NCI-H1436 (cell line): ENCODE measurements at places on chromosomes 16 and 17.
A peak's percentile ranks its signal among the peaks of the same experiment; 100 is the strongest.

DNA sequence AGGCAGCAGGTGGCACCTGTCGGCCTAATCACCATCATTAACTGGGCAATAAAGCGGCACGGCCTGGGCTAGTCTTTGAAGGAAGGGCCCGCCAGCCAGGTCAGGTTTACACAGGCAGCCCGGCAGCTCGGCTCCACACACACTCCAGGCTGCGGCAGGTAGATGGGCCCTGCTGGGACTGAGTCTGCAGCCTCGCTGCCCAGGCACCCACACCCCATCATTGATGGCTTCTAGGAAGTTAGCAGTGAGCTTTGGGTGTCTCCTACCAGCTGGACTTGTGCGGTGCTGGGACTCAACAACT lies 6.8 kb upstream of the FOXN1 start:
- no peak for DNase-seq

GRCh38 chr17:45998987-45999899 lies at the start of gene STH:
Gene STH (plus strand): TSS chr17:45999250. CDS start chr17:45999280, 30 bp downstream.
- no peak for DNase-seq

DNA sequence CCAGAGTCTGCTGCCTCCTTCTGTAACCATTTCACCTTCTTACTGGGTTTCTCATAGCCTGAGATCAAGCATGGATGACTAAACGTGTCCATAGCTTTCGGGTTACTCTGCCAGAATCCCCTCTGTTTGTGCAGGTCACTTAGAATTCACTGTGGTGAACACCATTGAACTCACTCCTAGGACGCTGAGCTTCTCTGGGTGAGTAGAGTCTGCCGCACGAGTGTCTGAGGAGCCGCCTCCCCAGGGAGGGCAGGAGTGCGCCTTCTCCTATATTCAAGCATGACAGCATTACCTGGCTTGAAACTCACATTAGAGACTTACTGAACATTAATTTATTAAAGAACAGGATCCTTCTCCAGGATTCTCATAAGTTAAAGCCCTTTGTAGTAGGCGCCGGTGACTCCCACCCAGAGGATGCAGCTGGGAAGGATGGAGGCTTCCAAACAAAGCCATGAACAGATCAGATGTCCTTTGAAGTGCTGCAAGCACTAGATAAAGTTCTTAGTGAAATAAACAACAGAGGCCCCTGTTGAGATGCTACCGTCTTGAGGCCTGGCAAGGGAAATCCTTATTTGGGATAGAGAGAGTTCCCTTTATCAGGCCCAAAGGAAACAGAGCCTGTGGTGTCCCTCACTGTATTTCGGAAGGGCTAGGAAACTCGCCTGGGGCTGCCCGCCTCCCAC lies 144.6 kb upstream of the PLCG2 start:
- no peak for DNase-seq

GRCh38 chr17:20968913-20969616 lies 73.7 kb downstream of the USP22 start:
- no peak for DNase-seq

- DNase-seq = peak; percentile 87
Observed at GRCh38 chr17:1958134-1958881, 66.8 kb downstream of the RTN4RL1 start.

DNA sequence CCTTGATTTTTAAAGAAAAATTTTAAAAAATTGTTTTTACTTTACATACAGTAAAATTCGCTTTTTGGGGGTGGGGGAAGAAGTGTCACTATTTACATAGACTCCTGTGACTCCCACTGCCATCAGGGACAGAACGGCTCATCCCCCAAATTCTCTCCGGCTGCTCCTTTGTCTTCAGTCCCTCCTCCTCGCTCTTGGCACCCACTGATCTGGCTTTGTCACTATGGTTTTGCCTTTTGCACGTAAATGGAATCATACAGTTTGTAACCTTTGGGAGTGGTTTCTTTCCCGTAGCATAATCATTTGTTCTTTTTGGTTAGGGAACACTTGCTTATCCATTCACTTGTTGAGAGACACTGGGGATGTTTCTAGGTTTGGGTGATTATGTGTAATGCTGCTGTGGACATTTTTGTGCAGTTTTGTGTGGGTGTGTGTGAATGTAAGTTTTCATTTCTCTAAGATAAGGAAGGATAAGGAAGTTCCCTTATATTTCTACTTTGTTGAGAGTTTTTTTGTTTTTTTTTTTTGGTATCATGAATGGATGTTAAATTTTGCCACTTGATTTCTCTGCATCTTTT lies 27.4 kb downstream of the RAB11FIP4 start:
- DNase-seq = no peak

GRCh38 chr17:19370493-19370960 lies 7.8 kb upstream of the MAPK7 start:
- no peak for DNase-seq

- DNase-seq = no peak
Observed at GRCh38 chr17:35160354-35161201, 13.0 kb downstream of the UNC45B start.

DNA sequence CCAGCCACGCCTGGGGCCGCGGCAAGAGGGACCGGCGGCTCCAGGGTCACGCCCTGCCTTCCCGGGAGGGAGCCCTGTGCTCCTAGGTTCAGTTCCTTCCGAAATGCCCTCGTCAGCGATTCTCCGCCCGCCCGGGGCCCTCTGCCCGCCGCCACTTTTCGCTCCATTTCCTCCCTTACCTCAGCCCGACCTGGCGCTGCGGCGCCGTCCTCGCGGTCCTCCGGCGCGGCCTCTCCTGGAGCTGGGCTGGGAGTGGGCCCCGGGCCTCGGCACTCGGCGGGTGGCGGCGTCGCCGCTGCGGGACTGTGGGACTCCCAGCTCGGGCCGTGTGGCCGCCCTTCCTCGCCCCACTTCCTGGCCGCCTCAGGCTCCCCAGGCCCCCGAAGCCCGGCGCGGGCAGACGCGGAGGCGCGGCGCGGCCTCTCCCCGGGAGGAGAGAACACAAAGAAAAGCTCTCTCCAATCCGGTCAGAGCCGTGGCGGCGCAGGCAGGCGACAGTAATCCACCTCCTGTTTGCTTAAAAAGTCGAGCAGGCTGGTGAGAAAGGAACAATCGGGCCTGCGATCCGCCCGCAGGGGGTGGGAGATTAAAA lies 1.6 kb downstream of the BAHCC1 start:
- DNase-seq = peak; percentile 39

GRCh38 chr17:31704483-31704882 lies 154.6 kb downstream of the COPRS start:
- no peak for DNase-seq

DNA sequence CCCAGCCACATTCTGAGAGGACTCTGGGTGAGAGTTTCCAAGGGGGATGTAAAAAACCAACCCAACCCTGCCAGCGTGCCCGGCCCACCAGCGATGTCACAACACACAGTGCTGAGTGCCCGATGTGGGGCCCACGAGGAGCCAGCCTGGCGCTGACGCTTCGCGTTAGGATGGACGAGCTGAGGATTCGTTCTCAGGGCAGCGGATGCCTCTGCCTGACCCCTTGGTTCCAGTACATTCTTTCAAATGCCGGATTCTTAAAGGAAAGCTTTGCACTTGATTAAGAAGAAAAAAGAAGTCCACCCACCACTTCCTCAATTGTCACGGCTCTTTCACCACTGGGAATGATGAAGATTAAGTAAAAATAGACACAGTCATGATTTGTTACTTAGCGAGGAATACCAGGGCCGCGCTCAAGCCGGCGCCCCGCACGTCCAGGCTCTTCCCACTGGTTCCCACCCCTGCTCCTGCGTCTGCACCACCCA lies 79.4 kb downstream of the IRF8 start:
- DNase-seq = no peak

- DNase-seq = no peak
Observed at GRCh38 chr17:4035081-4035680, 70.9 kb upstream of the ATP2A3 start.

DNA sequence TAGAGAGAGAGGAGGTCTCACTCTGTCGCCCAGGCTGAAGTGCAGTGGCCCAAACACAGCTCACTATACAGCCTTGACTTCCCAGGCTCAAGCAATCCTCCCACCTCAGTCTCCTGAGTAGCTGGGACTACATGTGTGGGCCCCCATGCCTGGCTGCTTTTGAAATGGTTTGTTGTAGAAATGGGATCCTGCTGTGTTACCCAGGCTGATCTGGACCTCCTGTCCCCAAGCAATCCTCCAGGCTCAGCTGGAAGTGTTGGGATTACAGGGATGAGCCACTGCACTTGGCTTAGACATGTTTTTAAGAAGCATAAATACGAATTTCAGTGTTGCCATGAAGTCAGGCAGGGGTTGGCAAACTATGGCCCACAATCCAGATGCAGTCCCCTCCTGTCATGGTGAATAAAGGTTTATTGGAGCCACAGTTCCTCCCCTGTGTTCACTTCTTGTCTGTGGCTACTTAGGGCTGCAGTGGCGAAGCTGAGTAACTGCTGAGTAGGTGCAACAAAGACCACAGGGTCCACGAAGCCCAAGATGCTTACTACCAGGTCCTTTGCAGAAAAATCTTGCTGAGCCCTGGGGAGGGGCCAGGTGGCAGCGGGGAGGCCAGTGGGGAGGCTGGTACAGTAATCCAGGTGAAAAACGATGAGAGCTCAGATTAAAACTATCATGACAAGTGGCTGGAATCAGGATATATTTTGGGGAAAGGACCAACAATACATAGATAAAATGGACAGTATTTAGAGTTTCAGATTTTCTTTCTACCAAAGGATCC lies 35.2 kb downstream of the TNFRSF13B start:
- DNase-seq = no peak

DNA sequence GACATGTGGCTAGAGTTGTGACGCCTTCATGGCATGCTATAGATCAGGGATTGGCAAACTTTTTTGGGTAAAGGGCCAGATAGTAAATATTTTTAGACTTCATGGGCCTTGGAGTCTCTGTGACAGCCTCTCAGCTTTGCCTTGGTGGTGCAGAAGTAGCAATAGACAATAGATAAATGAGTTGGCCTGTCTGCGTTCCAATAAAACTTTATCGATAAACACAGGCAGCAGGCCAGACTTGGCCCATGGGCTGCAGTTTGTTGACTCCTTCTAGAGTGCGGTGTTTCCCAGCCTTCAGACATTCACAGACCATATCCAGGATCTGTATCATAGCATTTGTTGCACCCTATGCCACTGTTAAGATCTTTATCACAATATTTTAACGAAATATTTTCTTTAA lies 76.5 kb downstream of the OR1D5 start:
- no peak for DNase-seq

- DNase-seq = no peak
Observed at GRCh38 chr17:17888821-17889220, 52.0 kb upstream of the SREBF1 start.

GRCh38 chr16:23838485-23839142 lies 2.8 kb downstream of the PRKCB start:
- no peak for DNase-seq

GRCh38 chr17:80955671-80956280 lies 35.9 kb upstream of the CHMP6 start:
- no peak for DNase-seq

DNA sequence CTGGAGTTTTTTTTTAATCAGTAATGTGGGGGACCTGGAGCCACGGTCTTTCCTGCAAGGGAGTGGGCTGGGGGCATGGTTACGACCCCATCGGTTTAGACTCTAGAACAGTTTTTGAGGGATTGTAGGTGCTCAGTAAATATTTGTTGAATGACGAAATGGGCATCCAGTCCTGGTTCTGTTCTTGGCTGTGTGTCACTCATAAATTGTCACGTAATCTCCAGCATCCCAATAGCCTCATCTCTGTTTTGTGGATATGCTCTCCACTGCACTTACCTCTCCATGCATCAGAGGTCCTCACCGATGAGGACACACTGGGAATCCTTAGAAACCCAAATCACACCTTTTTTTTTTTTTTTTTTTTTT lies 497 bp upstream of the SLC38A7 start:
- DNase-seq = no peak

- DNase-seq = no peak
Observed at GRCh38 chr17:81665205-81666091, 957 bp downstream of the OXLD1 start.

DNA sequence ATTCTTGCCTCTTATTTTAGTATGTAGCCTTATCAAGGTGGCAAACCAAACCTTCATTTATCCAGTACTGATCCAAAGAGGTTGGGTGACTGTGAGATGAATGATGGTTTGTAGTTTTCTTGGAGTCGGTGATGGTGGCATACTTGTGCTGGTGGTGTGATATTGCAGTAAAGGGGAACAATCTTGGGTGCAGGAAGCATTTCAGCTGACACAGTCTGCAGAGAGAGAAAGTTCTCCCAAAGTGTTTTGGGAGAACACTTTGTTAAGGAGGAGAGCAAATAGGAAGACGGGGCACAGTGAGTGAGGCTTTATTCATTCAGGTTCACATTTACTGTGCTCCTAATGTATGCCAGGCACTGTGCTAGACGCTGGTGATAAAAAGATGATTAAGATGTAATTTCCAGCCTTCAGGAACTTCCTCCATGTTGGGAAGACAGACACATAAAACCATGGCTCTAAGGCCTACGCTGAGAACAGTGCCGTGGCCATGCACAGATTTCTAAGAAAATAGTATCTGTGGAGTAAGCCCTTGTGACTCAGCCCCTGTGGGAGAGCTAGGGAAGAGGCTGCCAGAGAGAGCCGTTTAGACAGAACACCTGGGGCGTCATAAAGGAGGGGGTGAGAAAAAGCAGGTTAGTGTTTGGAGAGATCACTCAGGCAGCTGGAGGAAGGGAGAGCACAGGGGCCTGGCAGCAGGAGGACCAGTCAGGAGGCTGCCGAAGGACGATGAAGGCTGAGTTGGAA lies 13.8 kb downstream of the HEATR3 start:
- DNase-seq = no peak

DNA sequence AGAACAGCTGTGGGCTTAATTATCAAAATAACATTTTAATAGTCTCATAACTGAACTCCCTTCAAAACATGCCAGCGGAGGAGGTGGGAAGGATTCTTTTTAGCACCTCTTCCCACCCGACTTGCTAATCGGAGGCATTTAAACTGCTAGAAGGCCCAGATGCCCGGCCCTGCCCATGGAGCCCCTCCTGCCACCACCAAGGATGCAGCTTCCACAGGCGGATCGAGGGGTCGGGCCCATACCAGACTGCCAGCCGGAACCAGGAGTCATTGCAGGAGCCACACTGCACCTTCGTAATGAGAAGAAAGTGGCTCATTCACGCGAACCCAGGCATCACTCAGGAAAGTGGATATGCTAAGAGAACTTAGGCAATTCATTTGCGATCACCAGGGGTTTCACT lies 201.2 kb downstream of the C16orf78 start:
- DNase-seq = no peak

GRCh38 chr16:47734987-47735594 lies 274.0 kb downstream of the PHKB start:
- DNase-seq = no peak

- DNase-seq = no peak
Observed at GRCh38 chr16:87955302-87956097, 4.3 kb downstream of the BANP start.

DNA sequence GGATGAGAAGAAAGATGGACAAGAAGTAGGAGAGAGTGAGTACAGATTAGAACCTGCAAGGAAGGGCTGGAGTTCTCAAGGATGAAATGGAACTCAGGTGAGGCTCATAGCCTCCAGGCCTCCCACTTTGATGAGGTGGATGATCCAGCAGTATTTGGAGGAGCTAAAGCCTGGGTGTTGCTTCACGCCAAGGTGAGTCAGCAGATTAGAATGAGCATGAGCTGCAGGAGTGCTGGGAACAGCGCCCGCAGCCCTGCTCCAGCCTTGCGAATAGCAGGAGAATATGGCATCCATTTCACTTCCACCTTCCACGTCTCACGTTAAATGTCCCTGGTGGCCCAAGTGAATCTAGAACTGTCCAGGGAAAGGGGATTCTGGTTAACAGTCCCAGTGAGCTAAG lies 94.4 kb upstream of the CPHXL start:
- DNase-seq = no peak

GRCh38 chr16:80280557-80280956 lies 260.2 kb upstream of the DYNLRB2 start:
- no peak for DNase-seq

- DNase-seq = no peak
Observed at GRCh38 chr17:69348429-69348828, 21.5 kb upstream of the ABCA5 start.
